ENCODE measurements at places on chromosomes 2 and 18.
A peak's percentile ranks its signal among the peaks of the same experiment; 100 is the strongest.

DNA sequence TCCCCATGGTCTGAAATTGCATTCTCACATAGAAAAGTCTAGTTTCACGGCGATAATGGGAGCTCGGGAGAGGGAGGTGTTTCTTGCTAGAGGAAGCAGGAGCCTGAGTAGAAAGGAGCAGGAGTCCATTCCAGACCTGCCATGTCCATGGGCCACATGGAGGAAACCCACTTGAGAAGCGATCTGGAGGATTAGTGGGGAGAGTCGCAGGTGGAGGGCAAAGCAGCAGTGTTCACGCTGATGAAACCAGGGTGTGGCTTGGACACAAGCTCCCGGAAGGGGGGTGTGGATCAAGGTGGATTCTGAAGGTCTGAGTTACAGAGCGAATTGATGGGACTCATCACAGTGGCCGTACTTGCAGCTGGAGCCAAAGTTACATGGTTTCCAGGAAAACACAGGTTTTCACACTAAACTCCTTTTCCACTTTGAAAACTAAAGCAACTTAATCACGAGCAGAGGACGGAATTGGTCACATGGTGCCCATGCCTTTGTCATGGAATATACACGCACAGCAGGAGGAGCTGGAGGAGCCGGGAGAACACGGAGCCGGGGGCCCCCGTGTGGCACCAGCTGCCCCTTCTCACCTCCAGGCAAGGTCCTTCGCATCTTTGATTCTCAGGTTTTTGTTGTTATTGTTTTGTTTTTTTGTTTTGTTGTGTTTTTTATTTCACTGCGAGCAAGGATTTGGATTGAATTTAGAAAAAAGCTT lies 255.1 kb upstream of the MYT1L start:
- no peak for DNase-seq

DNA sequence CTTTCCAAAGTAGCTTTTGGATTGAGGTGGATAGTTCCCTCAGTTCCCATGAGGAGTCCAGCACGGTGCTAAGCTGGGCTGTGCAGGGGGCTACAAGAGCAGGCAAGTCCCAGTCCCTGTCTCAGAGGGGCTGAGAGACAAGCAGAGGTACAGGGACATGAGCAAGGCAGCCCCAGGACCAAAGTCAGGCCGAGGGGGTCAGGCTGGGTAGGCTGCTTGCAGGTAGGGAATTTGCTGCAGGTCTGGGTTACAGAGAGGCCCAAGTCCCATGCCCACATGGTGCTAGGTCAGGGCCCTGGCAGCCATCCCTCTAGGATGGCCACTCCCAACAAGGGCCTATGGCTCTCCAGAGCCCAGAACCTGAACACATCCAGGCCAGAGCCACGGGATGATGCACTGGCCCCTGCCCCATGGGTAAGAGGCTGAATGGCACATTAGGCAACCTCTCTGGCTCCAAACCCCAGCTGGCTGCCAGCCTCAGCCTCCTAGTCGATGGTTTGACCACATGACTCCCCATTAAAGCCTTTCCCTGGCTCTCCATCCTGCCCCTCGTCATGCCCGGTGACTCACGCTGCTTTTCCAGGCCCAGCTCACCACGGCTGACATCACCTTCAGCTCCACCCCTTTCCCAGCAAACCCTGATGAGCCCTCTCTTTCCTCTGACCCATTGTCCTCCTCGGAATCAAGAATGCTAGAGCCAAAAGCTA lies 83.7 kb downstream of the SDC1 start:
- DNase-seq: peak; percentile 92

- no peak for DNase-seq
Observed at GRCh38 chr18:59898093-59898492, 1.7 kb upstream of the PMAIP1 start.

DNA sequence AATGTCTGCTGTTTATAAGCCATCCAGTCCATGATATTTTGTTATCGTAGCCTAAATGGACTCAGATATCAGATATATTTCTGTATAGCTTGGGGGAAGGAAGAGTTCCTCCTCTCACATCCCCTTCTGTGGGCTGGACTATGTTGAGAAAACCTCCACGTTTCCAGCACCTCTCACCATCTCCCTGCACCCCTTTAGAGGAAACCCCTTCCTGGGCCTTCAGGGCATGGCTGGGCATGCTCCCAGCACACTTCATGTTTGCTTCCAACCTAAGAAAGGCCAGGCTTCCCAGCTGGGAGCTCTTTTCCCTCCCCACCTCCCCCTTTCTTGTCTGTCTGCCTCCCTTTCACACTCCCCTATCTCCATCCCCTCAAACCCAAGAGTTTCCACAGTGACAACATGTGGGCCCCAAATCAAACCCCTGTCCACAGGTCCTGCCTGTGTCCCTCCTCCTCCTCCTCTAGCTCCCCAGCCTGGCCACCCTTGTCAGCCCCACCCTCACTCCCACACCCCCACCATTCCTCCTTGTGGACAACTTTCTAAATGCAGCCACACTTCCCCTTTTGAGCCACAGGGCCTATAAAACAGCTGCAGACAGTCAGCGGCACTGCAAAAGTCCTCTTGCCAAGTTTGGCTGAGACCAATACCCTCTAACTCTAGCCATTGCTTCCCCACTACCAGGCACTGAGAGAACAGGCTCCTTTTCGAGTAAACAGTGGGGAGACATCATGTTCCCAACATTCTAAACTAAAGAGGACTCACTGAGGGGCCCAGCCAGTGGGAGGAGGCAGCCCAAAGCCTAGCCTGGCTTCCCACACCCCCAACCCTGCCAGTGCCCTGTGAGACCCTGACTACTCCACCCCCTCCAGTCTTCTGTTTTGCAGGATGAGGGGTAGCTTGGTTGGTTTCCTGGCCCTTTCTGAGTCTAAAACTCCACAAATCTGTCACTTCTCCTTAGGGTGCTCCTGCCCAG lies 120.5 kb downstream of the ZFP36L2 start:
- DNase-seq: no peak

DNA sequence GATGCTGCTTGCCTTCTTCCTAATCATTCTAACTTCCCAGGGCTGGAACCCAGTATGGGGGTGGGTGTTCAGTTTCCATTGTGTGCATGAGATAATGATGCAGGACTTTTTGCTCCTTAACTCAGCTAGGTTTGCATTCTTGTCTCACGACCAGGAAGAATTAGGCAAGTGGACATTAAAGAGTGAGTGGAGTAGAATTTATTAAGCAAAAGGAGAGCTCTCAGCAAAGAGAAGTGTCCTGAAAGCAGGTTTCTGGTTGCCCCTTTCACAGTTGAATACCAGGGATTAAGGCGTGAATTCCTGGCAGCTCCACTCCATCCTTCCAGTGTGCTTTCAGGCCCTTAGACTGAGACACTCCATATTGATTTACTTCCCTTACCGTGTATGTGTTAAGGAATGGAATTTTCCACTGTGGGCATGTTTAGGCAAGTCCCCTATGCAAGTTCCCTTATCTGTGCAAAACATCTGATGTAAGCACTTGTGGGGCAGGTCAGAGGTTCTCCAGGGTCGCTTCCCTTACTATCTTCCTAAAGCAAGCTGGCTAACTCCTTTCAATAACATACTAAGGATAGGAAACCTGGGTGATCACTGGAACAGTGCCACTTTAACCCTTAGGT lies 126.5 kb downstream of the GPR39 start:
- no peak for DNase-seq

DNA sequence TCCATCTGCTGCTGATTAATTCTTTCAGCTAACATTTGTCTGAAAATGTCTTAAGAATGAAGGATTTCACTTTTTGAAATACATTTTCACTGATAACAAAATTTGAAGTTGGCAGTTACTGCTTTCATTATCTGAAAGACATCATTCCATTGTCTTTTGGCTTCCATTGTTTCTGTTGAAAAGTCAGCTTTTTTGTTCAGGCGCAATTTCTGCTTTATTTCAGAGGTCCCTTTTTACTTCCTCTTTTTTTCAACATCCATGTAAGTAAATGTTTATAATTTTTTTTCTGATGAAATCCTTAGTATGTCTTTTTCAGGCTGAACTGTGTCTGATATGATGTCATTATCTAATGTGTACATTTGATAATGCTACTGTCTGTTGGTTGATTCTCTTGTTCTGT lies 184.2 kb downstream of the RND3 start:
- no peak for DNase-seq

GRCh38 chr2:39875182-39875913 lies 96.3 kb upstream of the THUMPD2 start:
- no peak for DNase-seq

DNA sequence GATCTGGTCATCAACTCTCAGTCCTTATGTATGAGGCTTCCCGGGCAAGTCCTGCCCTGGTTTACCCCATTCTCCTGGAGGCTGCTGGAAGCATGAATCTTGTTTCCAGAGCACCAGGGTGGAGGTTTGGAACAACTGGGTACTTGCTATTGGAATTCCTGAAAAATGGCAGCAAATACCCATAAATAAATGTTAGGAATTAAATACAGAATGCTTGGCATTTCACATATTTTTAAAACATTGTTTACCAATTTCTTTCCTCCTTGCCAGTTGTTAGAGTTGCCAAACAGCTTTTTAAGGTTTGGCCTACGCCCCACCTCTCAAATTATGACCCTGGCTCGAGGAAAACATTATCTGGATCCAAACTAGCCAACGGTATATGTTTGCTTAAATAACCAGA lies 90.6 kb upstream of the ZCCHC2 start:
- no peak for DNase-seq

DNA sequence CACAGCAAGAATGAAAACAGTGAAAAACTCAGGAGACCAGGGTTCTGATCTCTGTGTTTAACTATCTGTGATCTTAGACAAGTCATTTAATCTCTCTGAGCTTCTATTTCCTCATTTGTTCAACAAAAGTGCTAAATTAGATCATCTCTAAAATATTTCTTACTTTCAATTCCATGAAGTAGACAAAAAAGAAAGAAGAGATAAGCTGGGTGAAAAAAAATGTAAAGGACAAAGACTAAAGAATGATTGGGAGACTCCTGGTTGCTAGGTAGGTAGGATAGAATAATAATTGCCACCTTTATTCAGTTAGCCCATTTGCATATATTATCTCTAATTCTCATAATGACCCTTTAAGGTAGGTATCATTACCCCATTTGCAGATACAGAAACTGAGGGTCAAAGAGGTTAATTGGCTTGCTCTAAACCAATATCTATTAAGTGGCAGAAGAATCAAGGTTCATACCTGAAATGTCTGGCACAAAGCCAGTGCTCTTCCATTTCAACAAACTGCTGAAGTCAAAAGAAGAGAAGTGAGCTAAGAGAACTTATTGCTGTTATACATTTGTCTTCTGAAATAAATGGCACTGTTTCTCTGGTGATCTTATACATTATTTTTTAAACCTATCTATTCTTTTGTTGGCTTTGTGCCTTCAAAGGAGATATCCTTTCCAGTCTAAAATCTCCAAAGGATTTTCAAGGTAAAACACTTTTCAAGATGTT lies 141.7 kb downstream of the OTX1 start:
- DNase-seq: no peak

DNA sequence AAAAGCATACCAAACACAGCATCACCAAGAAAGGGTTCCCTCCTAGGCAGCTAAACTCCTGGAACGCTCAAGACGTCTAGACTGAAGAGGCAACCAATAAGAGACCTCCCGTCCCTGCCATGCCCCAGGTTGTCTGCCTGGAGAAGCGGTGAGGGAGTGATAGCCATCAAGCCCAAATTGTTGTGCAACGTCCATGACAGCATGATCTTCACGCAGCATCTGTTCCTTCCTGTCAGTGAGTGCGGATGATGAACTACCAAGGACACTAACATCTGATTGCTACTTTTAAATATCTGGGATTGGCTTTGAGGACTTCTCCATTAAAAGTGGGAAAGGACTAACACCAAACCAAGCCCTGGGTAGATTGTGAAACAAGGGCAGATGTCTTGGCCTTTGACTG lies 149.7 kb downstream of the TXNL1 start:
- DNase-seq: no peak

- no peak for DNase-seq
Observed at GRCh38 chr2:156874707-156875106, 382.8 kb upstream of the GALNT5 start.

- DNase-seq: peak; percentile 41
Observed at GRCh38 chr2:218021536-218022071, 18.8 kb upstream of the TNS1 start.

DNA sequence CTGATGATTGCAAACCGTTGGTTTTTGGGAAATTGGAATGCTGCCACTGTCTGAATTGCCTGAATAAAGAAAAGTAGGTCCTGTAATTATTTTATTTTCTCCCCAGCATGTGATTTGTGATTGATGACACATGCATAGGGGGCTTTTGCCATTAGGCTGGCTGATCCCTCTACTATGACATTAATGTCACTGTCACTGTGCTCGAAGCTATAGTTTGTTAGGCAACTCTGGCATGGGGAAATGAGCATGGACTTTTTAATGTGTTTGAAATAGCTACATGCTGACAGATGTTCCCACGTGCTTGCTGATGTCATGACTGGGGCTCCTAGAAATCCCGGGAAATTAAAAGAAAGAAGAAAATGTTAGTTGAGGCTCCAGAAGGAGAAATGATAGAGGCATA lies 99.1 kb downstream of the HRH4 start:
- DNase-seq: no peak

DNA sequence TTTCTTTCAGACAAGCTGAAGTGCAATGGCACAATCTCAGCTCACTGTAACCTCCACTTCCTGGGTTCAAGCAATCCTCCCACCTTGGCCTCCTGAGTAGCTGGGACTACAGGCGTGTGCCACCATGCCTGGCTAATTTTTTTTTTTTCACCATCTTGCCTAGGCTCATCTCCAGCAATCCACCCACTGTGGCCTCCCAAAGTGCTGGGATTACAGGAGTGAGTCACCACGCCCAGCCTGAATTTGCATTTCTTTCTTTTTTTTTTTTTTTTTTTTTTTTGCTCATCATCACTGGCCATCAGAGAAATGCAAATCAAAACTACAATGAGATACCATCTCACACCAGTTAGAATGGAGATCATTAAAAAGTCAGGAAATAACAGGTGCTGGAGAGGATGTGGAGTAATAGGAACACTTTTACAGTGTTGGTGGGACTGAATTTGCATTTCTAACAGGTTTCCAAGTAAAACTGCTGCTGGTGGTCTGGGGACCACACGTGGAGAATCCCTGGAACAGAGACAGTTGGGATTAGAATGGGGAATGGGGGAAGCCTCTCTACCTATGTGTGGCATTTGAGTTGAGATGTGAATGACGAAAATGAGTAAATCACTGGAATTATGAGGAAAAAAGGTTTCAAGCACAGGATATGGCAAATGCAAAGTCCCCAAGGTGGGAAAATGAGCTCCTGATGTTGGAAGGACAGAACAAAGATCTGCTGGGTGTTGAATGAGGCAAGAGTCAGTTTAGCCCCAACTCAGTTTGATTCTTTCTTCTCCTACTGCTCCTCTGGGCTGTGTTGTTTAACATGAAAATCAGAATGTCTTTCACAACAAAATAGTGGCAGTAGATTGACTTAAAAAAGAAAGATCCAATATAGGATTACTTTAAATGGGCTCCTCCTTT lies 88.8 kb upstream of the MAP4K4 start:
- no peak for DNase-seq

GRCh38 chr2:61853086-61853846 lies 594 bp downstream of the FAM161A start:
- no peak for DNase-seq

DNA sequence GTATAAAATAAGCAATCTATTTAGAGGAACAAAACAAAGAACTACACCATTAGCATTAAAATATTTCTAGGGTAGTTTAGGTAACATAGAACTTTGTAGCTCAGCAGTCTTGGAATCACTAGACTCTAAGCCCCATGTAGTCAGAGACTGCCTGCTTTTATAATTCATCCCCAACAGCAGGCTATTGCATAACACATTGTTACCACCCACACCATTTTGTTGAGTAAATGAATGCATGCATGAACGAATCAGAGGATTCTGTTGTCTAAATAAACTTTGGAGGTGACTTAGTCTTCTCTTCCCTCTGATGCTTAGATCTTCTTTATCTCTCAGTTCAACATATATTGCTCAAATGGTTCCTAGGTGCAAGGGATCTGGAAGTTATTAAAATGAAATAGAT lies 167.6 kb upstream of the TNP1 start:
- no peak for DNase-seq

Measured in RWPE2 (cell line).